CD8-positive, alpha-beta memory T cell (primary cell): ENCODE measurements at places on chromosomes 1 and 21. TPM values are rescaled to one million over a fixed set of nuclear protein-coding genes. Genes with fewer than 3 reads are reported as not detected.

DNA sequence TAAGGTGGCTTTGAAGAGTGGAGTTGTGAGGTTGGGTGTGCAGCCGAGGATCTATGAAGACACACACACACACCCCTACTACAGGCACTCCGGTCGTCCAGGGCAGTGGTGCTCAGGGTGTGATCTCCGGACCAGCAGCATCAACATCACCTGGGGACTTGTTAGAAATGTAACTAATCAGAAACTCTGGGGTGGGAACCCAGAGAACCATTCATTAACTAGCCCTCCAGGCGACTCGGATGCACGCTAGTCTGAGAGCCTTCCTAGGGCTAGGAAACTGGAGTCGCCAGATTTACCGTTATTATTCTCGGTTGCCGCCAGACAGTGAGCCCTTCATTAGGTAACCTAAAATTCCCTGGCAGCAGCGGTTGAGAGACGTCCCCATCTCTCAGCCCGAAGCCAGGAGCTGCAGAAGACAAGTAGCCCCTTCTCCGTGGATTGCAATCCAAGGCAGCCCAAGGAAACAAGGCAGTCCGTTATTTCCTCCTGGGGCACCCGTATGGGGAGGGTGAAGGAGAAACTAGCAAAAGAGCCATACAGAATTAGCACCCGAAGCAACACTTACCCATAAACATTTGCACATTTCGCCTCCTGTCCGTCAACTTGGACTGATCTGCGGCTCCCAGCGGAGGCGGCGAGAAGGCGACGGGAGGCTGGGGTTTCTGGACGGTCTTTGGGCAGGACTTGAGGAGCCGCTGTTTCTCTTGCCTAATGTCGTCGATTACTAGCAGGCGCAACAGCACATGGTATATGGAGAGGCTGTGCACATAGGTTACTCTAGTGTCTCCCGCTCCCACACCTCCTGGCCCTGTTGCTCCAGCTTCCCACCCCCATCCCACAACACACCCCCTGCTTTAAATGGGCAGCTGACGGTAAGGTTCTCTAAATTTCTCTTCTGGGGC lies 2.9 kb upstream of the CCN1 start:
- DNase-seq, result no peak

- no peak for DNase-seq
Measured at GRCh38 chr21:31728952-31729351, 3.0 kb downstream of the SCAF4 start.

- DNase-seq, result peak; percentile 30
Measured at GRCh38 chr1:147890177-147890790, 12.3 kb upstream of the GJA8 start.

- no peak for DNase-seq
Measured at GRCh38 chr1:10648689-10649516, 147.5 kb downstream of the CASZ1 start.

DNA sequence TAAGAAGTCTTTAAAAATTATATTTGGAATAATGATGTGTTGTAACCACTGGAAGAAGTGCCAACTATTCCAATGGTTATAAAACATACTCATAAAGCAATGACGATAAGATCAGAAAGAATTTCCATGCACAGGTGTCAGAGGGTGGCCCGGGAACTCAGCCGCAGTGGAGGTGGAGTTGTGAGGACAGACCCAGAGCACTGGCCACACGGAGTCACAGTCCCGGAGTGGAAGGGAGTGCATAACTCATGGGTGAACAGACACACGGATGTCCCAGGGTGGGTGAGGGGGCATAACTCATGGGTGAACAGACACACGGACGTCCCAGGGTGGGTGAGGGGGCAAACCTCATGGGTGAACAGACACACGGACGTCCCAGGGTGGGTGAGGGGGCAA lies 2.5 kb downstream of the KRTAP10-4 start:
- DNase-seq, result no peak

DNA sequence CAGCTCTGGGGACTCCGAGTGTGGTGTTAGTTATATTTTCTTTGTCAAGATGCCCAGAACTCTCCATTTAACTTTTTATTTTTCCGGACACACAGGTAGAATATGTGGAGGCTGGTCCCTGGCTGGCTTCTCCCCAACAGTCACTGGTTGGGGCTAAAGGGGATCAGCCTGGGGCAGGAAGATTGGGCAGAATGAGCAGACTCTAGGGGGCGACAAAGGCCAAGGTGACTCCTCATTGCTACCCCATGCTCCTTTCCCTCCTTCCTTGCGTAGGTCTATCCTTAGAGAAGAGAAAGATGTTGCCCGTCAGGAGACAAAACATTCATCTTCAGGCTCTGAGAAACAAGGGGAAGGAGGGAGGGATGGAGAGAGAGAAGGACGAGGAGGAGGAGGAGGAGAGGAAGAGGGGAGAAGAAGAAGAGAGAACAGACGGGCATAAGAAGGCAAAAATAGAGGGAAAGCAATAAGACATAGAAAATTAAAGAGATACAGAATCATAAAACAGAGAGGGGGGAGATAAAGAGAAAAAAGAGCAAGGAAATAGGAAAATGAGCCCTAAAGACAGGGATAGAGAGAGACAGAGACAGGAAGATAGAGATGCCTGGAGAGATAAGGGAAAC lies 89.9 kb downstream of the FOXD2 start:
- no peak for DNase-seq

DNA sequence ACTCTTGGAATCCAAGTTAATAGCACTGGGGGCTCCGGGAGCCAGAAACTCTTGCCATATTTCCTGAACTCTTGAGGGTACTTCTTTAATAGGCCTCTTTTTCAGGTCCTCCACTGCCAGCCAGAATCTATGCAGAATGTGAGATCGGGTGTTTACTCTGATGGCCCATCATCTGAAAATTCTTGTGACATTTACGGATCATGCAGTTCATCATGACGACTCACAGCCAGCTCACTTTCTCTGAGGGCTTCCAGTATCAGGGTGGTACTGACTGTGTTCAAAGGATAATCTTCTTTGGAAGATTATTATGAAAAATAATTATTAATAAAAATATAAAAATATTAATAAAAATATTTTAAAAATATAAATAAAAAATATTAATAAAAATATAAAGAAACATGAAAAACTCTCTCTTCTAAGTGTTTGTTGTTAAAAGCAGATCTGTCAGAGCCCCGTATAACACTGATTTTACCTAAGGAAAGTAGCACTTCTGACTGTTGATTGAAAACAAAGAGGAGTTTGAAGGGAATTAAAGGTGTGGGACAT lies 194.3 kb upstream of the GREM2 start:
- DNase-seq, result no peak

DNA sequence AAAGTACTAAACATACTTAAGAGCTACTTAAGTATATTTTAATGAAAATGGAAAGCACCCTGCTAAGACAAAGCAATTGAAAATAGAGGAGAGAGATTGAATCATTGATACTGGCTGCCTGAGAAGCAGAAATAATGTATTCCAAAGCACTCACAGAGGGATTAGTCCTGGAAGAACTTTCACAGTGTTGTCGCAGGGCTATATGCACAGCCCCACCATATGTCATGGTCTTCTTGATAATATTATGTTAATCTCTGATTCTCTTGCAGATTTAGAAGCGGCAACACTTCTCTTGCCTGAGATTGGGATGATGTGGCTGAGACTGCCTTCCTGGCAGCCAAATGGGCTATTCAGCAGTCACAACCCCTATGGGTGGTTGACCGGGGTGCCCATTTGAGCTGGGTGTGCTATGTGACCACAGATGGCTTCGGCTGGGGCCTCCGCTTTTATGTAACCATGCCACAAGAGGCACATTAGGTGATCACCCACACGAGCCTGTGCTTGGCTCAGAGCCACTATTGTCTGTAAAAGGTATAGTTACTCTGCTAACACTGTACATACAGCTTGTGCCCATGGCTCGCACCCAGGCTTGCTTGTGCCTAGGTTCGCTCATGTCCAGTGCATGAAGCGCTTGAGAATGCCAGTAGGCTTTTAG lies 152.2 kb upstream of the SGIP1 start:
- DNase-seq, result no peak

DNA sequence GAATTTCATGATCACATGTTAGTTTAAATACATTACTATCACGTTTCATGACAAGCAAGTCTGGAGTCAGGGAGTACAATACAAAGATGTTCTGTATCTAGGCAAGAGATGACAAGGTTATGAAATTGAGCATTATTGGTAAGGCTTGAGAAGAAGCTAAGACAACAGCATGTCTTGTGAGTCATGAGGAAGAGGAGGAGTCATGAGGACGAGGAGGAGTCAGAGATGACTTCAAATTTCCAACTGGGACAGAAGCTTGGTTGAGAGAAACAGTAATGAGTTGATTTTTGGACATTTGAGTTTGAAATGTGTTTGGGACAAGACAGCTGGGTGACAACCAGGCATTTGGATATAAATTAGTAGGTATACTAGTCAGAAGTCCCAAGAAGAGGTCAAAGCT lies 4.3 kb upstream of the UBE2U start:
- DNase-seq, result no peak

DNA sequence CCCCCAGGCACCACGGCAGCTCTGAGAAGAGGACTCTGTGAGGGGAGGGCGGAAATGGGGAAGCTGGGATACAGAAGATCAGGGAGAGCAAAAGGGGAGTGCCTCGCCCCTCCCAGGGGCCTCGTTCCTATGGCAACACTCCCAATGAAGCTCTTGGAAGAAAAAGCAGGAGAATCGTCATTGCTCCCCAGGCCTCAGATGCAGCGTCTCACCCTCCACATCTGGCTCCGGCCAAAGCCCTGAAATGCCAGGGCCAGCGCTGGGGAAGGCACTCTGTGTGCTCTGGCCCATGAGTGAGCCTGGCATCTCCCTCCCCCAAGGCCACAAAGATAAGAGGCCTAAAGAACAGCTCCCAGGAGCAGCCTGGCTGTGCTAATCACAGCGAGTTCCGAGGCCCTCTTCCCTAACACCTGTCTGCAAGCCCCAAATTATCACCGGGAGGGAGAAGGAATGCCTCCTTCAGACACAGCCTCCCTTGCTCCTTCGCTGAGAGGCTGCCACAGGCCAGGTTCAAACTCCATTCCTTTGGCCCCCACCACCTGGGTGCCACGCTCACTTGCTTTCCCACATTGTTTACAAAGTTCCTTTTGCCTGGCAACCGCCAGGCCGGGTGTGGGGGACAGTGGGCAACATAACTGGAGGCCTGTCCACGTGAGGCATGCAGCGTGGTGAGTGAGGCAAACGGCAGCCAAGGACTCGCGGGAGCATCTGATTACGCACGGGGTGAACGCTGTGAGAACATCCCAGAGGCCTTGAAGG lies 27.8 kb downstream of the ECE1 start:
- no peak for DNase-seq

- DNase-seq, result no peak
Measured at GRCh38 chr1:246811985-246812384, 87.8 kb downstream of the SCCPDH start.

DNA sequence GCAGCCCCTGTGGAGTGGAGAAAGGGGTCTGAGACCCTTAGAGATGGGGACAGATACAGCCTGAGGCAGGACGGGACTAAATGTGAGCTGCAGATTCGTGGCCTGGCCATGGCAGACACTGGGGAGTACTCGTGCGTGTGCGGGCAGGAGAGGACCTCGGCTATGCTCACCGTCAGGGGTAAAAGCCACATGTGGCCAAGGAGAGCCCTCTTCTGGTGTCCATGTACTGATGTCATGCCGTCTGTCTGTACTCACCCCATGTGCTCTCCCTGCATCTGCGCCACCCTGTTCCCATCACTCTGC lies 84.7 kb downstream of the OBSCN start:
- no peak for DNase-seq

DNA sequence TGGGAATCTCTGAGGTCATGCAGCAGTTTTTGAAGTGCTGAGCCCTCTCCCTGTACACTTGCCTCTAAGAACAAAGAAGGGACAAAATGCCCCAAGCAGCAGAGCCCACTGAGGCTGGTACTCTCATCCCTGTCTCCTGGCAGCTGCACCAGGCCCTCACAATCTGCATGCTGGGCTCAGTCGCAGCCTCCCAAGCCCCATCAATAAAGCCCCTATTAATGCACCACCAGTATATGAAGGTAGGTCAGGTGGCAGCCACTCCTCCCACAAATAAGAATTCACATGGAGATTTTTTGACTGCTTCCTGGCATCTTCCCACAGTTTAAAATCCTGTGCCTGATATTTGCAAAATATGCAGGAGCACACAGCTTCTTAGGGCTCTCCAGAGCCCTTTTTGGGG lies 181.2 kb upstream of the PALMD start:
- DNase-seq, result no peak

GRCh38 chr1:168871531-168871930 lies 142.5 kb upstream of the DPT start:
- DNase-seq, result no peak

GRCh38 chr1:116152577-116152943 lies 41.4 kb downstream of the MAB21L3 start:
- DNase-seq, result no peak

- no peak for DNase-seq
Measured at GRCh38 chr21:42591170-42591869, 62.1 kb upstream of the PDE9A start.

- DNase-seq, result peak; percentile 58
Measured at GRCh38 chr1:100265562-100265930, 470 bp upstream of the RTCA start.

GRCh38 chr1:9597361-9598315 lies 8.9 kb downstream of the TMEM201 start:
- DNase-seq, result no peak

DNA sequence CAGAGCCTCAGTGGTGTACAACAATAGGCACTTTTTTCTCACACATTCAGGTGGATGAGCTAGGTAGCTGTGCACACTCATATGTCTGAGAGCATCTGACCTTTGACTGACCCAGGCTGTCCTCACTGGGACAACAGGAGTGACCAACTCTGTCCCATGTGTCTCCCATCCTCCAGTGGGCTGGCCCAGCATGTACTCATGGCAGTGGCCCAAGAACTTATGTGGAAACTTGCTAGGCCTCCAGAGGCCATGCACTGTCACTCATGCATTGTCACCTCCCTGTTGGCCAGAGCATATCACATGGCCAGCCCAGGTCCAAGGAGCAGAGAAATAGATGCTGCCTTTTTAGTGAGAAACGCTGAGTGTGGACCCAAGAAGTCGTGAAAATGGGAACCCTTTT lies 158.8 kb downstream of the IGSF21 start:
- no peak for DNase-seq

GRCh38 chr1:206029484-206029883 lies 5.8 kb upstream of the CTSE start:
- DNase-seq, result no peak

Gene RPS6KA1
- 187 TPM for total RNA-seq

Gene DIRAS3
- total RNA-seq, result 0.16 TPM

Gene HSD11B1
- total RNA-seq, result 0.59 TPM

Gene CFAP298
- total RNA-seq, result 51.9 TPM

Gene STK40
- 56.8 TPM for total RNA-seq

Gene SPRR4
- not detected for total RNA-seq

Gene SNX7
- total RNA-seq, result 0.11 TPM
